ENCODE measurements at places on chromosomes 5 and 9. TPM values are rescaled to one million over a fixed set of nuclear protein-coding genes. Genes with fewer than 3 reads are reported as not detected.

Gene PTGER4
- 4.7 TPM for total RNA-seq

Gene CKMT2
- total RNA-seq, result not detected

Gene SLC22A4
- total RNA-seq, result 6.3 TPM

Gene SPINK7
- not detected for total RNA-seq

Gene EIF4E1B
- total RNA-seq, result not detected

Gene DMAC1
- 12.2 TPM for total RNA-seq

Gene MARCOL
- total RNA-seq, result not detected

Gene KIF24
- total RNA-seq, result 4.6 TPM

Gene FAM221B
- total RNA-seq, result not detected

Gene SPATA31C1
- total RNA-seq, result not detected

Gene HRCT1
- 1.6 TPM for total RNA-seq

Gene UNC13B
- total RNA-seq, result 18.5 TPM

Gene SPINK1
- total RNA-seq, result not detected

Gene ADAMTS6
- 16.5 TPM for total RNA-seq

Gene SLC25A2
- 0.05 TPM for total RNA-seq

Gene TAS2R1
- total RNA-seq, result not detected

Gene GLRX
- total RNA-seq, result 34.6 TPM
